Activated CD8-positive, alpha-beta T cell treated with anti-CD3 and anti-CD28 coated beads for 36 hours (primary cell): ENCODE measurements at places on chromosomes 2 and 18. TPM values are rescaled to one million over a fixed set of nuclear protein-coding genes. Genes with fewer than 3 reads are reported as not detected.

MYO7B gene
- 0.65 TPM for total RNA-seq

DNA sequence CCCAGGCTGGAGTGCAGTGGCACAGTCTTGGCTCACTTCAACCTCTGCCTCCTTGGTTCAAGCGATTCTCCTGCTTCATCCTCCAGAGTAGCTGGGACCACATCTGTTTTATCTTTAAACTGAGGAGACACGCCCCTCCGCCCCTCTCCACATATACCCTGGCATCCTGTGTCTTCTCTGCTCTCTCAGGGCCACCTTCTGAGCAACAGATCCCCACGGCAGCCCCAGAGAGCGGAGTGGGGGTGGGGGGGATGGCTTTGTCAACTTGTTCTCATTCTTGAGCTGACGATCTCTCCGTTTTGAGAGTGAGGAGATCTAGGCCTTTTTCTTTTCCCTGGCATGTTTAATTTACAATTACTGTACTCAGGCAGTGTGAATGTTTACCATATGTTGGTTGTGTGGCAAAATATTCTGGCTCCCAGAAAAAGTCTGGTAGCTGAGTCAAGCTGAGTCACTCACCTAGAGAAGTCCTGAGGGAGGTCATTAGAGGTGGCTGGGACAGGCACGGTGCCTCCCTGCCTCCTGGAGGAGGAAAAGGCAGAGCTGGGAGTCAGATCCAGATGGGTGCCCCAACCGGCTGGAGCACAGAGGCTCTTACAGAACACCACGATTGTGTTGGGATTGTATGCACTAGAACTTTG is 19.5 kb upstream of the ID2 start:
- no peaks in the 10 kb centered on the region for H3K36me3 ChIP-seq
- peaks cover 15% of the 10 kb centered on the region for H3K27me3 ChIP-seq
- DNase-seq = no peak

DNA sequence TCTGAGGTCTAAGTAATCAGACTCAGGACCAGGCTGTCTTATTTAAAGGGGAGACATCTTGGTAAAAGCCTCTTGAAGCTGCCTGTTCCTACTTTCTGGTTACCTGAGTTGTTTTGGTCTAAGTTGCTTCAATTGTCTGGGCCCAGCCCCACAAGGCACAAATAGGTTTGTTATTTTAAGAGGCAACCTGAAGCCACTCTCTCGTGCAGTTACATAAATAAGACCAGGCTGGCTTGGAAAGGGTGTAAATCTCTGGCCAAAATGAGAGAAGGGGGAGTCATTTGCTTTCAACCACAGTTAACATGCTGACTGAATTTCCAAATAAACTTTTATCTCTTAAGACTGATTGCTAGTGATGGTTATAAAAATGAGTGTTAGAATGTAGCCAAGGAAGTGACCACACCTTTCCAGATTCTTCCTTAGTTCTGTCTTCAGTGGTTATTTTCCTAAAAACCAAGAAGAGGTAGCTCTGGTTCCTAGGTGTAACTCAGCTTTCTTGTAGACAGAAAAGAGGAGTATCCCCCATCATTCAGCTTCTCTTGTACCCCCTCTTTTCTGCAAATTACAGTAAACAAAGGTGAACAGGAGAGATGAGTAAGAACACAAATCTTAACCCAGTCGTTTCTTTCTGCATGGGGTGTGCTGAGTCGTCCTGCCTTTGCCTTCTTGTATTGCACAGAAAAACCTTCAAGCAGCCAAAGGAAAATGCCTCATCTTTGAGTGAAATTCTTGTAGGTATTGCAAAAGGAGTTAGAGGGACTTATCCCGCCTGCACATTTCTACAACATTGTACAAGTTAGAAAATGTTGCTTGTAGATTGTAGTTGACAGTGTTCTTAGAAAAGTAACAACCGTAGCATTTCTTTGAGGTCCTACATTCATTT is 161.5 kb upstream of the NT5C1B start:
- H3K36me3 ChIP-seq = no peaks in the 10 kb centered on the region
- no peaks in the 10 kb centered on the region for H3K4me1 ChIP-seq
- H3K27ac ChIP-seq = no peak overlapping the region
- DNase-seq = no peak
- H3K4me3 ChIP-seq = no peak overlapping the region
- no peaks in the 10 kb centered on the region for H3K27me3 ChIP-seq

GRCh38 chr2:126899616-126900185 is 1.0 kb downstream of the TEX51 start:
- no peak overlapping the region for H3K27ac ChIP-seq
- H3K36me3 ChIP-seq = no peaks in the 10 kb centered on the region
- H3K4me3 ChIP-seq = no peak overlapping the region
- H3K27me3 ChIP-seq = peaks cover 2% of the 10 kb centered on the region
- no peaks in the 10 kb centered on the region for H3K4me1 ChIP-seq

GRCh38 chr2:175035806-175036205 is 30.6 kb upstream of the CHN1 start:
- H3K27ac ChIP-seq = no peak overlapping the region
- DNase-seq = no peak
- H3K4me1 ChIP-seq = peaks cover 5% of the 10 kb centered on the region

GRCh38 chr2:85981579-85982247 is 92.9 kb upstream of the ST3GAL5 start:
- H3K4me3 ChIP-seq = no peak overlapping the region
- no peaks in the 10 kb centered on the region for H3K4me1 ChIP-seq
- no peaks in the 10 kb centered on the region for H3K27me3 ChIP-seq
- no peak for DNase-seq
